ENCODE measurements at places on chromosomes 3 and 15.

DNA sequence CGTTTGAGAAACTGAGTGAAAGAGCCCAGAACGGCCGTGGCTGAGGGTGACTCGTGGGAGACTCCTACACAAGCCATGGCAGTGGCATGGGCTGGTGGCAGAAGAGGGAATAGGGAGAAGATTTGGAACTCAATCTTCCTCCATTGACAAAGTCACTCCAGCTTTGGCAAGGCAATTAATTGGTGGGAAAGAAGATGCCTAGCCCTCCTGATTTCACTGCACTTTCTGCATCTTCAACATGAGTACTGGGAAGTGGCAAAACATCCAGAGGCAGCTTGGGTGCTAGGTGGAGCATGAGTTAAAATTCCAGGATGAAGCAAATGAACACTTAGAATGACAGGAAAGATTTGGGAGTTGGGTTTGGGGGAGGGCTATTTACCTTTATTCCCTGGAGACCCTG lies 1.4 kb upstream of the TGFBR2 start:
- DNase-seq = no peak

DNA sequence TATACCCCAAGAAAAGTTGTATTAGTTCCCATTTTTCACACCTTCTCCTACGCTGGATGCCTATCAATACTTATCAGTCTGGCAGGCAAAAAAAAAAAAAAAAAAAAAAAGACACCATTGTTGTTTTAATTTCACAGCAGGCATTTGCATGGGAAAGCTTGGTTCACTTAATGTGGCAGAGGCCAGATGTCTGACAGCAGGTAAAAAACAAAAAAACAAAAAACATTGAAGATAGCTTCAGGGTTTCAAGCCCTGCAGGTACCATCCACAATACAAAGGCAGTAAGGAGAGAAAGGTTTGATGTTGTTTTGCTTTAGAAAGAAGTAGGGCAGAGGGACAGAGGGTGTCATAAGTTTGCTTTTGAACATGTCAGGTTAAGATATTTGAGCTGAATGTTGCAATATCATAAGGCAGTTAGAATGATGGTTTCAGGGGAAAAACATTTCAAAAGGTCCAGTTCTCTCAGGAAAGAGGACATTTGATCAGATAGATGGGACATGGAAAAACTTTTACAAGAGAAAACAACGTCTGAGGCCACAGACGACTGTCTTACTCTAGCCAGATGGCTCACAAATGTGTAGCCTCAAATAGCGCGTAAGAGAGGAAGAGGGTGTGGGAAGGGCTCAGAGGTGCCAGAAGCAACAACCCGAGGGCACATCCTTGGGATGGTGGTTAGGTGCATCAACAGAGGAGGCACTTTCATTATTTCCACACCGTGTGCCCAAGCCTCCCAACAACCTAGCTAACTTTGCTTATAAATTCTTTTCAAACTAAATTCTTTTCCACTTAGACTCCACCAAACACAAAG lies 25.7 kb downstream of the PCOLCE2 start:
- no peak for DNase-seq

DNA sequence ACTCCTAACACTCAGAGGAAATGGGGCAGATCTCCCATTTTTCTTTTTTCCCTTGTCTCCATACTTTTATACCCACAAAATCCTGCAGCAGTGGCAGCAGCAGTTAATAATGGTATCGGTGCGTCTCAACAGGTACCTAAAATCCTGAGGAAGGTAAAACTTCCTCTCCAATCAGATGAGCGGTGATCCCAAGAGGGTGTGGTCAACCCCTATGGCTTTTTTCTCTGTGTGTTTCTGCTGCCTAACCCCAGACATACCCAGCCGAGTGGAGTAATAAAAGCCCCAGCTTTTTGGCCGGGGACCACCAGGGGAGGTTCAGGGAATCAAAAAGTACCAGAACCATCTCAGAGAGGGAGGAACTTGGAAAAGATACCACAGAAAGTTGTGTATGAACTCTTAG lies 9.1 kb downstream of the GK5 start:
- no peak for DNase-seq

DNA sequence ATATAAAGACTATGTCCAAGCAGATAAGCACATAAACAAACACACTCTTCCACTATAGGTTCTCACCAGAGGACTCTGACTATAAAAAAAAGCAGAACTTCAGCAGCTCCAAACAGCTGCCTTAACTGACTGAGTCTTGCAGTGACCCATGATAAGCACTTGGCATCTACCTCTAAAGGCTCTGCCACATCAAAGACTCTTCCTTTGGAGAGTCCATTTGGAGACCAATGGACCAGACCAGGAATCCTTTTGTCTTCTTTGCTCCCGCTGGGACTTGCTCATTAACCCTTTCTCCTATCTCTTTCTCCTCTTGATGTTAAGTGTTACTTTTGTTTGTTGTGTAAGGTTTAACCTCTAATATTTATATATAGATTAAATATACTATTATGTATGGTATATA lies 424.1 kb downstream of the RSL24D1 start:
- no peak for DNase-seq

DNA sequence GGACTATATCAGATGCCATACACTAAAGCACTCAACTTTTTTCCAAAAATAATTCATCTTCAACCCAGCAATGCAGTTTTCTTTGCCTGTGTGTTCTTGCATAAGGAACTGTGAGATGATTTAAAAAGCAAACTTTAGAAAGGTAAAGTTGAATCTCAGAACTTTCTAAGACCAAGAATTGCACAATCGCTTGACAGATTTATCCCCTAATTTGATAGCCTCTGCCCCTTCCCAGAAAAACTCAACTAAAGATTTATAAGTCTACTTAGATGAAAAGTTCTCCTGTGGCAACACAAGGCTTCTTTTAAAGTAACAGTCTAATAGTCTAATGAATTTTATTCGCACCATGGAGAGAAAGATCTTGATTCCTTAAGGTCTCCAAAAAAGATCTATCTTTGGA lies 259.3 kb downstream of the MAGI1 start:
- no peak for DNase-seq

Measured in CD4-positive, alpha-beta T cell treated with Interferon gamma for 1 hour (primary cell).